ENCODE measurements at places on chromosomes 7 and 10.

DNA sequence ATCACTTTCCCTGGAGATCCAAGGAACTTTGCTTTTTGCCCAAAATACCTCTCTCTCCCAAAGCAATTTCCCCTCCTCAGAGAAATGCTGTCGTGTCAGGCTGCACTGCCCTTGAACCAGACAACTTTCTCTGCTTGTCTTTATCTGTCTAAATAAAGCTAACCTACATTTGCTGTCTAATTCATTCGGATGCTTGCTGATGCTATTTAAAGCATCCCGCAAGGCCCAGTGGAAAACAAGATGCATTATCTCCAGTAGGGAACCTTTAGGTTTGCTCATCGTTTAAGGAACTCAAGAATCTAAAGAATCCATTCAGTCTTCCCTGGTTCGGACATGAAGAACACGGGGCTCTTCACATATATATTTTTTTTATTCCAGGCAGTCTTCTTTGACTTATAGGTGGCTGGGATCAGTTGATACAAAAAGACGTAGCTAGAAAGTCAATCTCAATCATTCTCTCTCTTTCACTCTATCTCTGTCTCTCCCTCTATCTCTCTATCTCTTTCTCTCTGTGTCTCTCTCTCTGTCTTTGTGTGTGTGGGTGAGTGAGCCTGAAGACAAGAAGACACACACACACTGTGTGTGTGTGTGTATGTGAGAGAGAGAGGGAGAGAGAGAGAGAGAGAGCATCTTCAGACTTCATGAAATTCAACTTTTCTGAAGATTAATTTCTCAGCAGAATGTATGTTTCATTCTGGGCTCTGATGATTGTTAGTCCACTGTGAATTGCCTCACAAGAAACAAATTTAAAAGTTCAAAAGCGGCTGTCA is 92.8 kb upstream of the MKLN1 start:
- no peak for DNase-seq

- no peak for DNase-seq
Observed at GRCh38 chr7:112646783-112647182, 143.4 kb downstream of the TMEM168 start.

DNA sequence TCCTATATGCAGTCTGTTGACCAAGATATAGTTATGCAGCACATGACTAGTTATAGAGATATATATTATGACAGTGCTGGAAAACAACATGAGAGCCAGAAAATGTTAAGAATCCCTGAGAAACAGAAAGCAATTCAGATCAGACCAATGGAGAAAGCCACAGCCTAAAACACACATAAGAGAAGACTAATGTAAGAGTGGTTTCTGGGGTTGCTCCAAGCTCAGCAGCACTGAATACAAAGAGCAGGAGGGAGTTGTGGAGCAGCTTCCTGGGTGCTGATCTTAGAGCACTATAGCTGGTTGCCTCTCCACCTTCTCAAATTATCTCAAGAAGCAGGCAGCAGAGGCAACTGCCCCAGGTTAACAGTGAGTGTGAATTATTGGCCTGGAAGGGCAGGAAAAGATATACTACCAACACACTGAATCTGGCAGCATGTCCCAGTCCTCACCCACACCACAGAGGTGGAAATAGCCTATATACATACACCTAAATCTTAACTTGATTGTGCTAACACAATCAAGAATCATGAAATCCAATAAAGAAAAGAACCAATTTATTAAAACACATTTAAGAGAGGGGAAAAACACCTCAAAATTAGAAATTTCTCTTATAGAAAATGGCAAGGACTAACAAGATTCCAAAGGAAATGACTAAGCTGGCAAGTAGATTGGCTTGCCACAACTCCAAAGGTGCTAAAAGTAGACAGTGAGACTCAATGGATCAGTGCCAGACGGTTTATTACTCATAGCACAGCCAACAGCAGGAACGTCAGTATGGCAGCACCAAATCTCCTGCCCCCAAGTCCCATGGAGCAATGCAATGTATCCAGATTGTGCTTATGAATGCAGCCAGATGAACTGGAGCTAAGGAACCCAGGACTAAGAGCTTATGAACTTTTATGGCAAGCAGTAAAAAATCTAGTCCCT is 5.1 kb downstream of the PTTG1IP2 start:
- DNase-seq: peak; percentile 11

- DNase-seq: no peak
Observed at GRCh38 chr10:47450442-47450841, 33.5 kb downstream of the ANXA8 start.

DNA sequence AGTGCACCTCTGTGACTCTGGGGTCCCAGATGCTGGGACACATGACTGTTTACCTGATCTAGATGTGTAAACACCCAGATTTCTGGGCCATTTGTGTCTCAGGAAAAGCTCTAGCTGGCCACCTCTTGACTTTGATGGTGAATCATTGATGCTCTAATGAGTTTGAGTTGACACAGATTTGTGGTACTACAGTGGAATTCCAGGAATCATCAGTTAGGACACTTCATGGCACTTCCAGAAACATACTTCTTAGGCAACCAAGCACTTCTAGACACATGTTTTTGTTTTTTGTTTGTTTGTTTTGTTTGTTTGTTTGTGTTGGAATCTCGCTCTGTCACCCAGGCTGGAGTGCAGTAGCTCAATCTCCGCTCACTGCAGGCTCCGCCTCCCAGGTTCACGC is 302.2 kb upstream of the ZMIZ1 start:
- no peak for DNase-seq

- no peak for DNase-seq
Observed at GRCh38 chr10:58464956-58465355, 47.7 kb upstream of the BICC1 start.

GRCh38 chr7:40541336-40541735 is 406.5 kb downstream of the SUGCT start:
- DNase-seq: no peak

DNA sequence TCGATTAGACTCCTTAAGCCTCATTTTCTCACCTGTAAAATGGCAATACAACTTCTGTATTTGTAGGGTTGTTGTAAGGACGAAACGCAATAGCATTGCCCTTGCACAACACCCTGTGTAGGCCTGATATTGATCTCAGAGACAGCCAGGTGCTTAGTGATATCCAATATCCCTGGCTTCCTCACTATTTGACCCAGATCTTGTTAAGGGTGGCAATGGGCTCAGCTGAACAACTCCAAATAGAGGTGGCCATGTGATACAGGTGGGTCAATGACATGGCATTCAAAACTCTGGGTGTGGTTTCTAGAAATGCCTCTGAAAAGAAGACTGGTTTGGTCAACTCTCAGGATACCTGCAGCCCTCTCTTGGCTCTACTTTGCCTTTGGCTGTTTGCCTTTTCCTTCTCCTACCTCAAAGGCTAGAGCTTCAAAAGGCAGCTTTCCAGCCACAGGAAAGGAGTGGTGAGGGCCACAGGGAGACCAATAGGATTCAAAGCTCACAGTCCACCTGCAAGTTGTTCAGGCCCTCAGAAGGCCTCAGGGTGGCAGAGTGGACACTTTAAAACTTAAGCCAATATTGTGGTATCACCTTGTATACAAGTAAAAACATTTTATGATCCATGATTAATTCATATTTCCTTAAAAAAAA is 14.9 kb upstream of the GATAD1 start:
- DNase-seq: no peak

- DNase-seq: no peak
Observed at GRCh38 chr7:31955021-31955420, 115.2 kb downstream of the PDE1C start.

GRCh38 chr7:34315032-34315431 is 343.0 kb upstream of the NPSR1 start:
- DNase-seq: peak; percentile 41

GRCh38 chr10:95755511-95756004 is 405 bp upstream of the ENTPD1 start:
- DNase-seq: no peak

DNA sequence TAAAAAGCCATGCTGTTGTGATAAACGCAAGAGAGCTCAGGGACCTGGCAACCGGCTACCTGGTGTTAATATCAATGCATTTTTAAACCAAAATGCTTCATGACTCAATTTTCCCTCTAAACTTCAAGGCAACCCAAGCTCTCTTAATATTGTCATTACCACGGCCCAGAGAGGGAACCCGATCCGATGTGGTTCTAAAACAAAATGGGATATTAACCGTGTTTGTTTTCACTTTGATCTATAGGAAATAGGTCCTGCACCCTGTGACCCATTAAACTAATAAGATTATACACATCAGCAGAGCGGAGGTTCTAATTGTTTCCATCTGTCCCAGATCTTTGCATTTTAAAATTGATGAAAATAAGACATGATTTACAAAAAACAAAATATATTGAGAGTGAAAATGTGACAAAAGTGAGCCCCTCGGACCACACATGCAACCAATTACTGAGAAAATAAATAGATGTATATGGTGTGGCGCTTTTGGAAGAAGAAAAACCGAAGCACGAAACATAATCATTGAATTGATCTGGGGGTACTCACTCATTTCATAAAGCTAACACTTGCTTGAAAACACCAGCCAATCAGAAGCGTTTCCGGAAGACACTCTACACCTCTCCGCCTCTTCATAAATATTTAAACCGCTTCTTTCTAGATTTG is 290.3 kb upstream of the NFE2L3 start:
- no peak for DNase-seq

- no peak for DNase-seq
Observed at GRCh38 chr7:47957156-47957555, 8.9 kb upstream of the PKD1L1 start.

- no peak for DNase-seq
Observed at GRCh38 chr10:26550774-26551526, 112.8 kb downstream of the APBB1IP start.

DNA sequence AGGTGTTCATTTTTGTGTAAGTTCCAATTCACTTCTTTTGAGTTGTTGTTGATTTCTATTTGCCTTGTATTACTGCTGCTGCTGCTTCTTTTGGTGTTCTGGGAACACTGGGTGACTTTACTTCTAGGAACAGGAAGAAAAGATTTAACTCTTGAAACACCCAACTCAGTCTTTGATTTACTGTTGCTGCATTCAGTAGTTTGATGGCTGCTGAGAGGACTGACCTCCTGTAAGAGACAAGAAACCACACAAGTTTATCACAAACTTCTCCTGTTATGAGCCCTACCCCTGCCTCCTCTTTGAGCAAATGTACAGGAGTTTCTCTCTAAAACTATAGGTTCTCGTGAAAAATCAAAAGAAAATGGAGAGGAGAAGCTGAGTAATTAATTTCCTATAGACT is 161.7 kb downstream of the CTTNBP2 start:
- no peak for DNase-seq

GRCh38 chr7:29684787-29685650 is 121.3 kb upstream of the WIPF3 start:
- peak; percentile 77 for DNase-seq

GRCh38 chr7:45583296-45583695 is 9.1 kb downstream of the ADCY1 start:
- DNase-seq: no peak

GRCh38 chr7:12056381-12056780 is 154.7 kb upstream of the TMEM106B start:
- DNase-seq: no peak

GRCh38 chr10:54585572-54585971 is 215.5 kb downstream of the PCDH15 start:
- no peak for DNase-seq

- DNase-seq: peak; percentile 24
Observed at GRCh38 chr10:4725917-4726606, 99.9 kb upstream of the AKR1E2 start.

DNA sequence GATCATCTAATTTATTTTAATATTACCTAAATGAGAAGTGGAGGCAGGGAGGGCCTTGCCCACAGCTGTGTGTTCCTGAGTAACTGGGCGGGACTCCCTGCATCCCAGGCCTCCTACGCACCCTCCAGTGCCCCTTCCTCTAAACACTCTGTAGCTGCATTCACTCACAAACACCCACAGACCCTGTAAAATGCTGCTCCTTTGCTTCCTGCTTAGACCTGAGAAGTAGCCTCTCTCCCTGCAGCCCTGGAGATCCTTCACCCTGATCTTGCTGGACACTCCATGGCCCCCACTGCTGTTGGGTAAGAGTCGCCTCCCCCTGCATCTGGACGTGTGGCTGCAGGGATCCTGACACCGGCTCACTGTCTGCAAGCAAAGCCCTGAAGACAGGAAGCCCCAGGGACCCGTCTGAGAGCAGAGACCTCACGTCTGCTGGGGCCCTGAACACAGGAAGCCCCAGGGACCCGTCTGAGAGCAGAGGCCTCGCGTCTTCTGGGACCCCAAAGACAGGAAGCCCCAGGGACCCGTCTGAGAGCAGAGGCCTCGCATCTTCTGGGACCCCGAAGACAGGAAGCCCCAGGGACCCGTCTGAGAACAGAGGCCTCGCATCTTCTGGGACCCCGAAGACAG is 589.8 kb downstream of the DNAJB6 start:
- no peak for DNase-seq

- DNase-seq: no peak
Observed at GRCh38 chr10:44049301-44050015, 335.4 kb downstream of the CXCL12 start.
